ENCODE measurements at places on chromosomes 2 and 18.

DNA sequence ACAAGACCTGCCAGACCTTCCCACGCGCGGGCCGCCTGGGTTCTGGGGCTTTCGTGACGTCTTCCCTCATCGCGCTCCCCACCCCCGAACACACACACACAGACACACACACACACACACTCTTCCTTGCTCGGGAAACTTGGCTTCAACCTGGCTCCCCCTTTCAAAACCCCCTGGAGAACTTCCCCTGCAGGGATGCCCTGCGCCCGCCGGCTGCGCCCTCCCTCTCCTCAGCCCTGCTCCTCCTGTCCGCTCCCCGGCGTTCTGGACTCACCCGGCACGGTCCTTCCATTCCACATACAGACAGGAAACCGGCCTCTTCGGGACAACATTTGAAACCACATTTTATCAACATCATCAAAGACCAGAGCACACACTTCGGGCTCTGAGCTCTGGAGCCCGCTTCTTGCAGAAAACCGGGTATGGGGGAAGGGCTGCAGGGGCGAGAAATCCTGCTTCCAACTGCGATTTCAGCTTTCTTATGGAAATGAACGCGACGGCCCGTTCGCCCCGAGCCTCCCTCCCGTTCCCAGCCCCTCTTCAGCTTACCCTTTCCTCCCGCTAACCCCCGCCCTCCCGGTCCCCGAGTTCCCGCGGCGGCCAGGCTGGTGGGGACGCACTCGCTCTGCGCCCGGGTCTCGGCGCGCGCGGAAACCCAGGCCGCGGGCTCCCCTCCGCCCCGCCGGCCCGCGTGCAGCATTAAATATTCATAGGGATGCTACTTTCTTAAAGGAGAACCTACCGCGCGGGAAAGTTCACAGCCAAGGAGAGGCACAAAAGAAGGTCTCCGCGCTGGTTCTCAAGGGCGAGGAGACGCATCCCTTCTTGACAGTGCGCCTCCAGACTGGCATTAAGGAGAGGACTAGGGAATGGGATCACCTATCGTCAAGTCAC, 18.3 kb downstream of the POU3F3 start:
- DNase-seq, result no peak

GRCh38 chr2:63698786-63699548, 110.2 kb downstream of the MDH1 start:
- DNase-seq, result no peak

DNA sequence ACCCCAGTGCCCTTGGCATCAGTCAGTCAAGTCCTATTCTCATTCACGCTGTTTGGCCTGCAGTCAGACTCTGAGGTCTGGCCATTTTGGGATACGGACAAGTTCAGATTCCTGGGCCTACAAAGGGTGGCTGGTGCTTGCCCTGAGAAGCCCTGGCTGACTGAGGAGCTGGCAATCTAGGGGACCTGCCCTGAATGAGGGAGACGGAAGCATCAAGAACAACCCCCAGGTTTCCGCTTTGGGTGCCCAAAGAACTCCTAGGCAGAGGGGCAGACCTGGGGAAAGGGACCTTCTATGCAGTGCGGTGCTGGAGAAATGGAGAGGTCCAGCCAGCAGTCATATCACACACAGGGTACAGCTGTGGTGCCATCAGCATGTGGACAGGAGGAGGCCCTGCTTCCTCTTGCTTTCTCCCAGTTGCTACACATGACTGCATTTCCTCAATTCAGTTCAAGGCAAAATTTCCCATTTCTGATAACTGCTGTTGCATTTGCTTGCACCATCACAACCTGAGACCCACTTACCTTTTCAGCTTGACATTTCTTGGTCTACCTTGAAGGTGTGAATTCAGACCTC, 70.9 kb upstream of the LGALSL start:
- no peak for DNase-seq

GRCh38 chr18:48468151-48468550, 59.0 kb upstream of the ZBTB7C start:
- no peak for DNase-seq

DNA sequence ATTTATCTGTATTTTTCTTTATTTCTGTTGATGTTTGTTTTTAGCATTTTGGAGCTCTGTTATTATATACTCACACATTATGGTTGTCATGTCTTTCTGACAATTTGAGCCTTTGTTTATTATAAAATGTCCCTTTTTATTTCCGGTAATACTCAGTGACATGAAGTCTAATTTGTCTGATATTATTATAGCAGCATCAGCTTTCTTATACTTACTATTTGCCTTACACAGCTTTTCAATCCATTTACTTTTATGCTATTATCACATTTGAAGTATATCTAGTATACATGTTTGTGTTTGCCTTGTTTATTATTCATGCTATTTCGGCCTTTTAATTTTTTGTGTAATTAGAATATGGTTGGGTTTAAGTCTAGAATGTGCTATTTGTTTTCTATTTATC, 430.6 kb upstream of the FANCL start:
- DNase-seq, result no peak

DNA sequence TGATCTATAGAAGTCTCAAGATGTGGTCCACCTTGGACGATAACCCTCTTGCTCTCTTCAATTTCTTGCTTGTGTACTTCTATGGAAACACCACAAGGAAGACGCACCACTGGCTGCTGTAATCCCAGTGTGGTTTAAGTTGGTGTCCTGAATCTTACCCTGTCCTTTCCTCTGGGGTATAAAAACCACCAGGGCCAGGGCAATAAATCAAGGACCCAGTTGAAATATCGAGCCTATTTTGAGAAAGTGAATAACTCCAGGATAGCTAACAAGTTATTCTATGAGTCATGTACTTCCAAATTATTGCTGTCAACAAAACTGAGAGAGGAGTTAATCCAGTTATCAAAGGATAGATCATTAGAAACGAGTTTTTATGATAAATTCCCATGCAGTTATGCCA, 137.0 kb downstream of the RND3 start:
- no peak for DNase-seq

- no peak for DNase-seq
Measured at GRCh38 chr18:49169037-49169521, 218.3 kb upstream of the SMAD7 start.

DNA sequence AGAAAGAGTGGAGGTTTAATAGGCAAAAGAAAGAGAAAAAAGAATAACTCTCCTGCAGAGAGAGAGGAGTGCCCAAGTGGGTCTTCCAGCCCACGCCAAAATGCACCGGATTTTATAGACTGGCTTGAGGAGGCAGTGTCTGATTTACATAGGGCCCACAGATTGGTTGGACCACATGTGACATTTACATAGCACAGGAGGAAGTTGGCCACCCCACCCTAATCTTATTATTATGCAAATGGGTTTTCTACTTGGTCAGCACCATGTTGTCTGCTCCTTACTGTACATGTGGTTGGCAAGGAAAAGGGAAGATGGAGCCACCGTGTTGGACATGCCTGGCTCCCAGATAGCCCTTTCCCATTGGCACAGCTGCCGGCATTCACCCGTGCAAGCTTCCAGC, 56.8 kb downstream of the SP110 start:
- no peak for DNase-seq

All from stimulated activated CD4-positive, alpha-beta T cell treated with anti-CD3 and anti-CD28 coated beads, Interleukin-1b, Interleukin-23, amount 100 ng/mL, for 1 hour (primary cell).